ENCODE measurements at places on chromosomes 4 and X. TPM values are rescaled to one million over a fixed set of nuclear protein-coding genes. Genes with fewer than 3 reads are reported as not detected.

GRCh38 chrX:154607370-154607769 is 11.7 kb downstream of the CTAG1B start:
- no peaks in the 10 kb centered on the region for H3K36me3 ChIP-seq
- DNase-seq = no peak
- H3K4me3 ChIP-seq = no peak overlapping the region
- H3K4me1 ChIP-seq = peaks cover 10% of the 10 kb centered on the region
- H3K27me3 ChIP-seq = peaks cover 13% of the 10 kb centered on the region
- no peak overlapping the region for H3K27ac ChIP-seq

- peaks cover 23% of the 10 kb centered on the region for H3K27me3 ChIP-seq
- H3K4me1 ChIP-seq = peaks cover 5% of the 10 kb centered on the region
- DNase-seq = no peak
- no peak overlapping the region for H3K4me3 ChIP-seq
These were observed 124.4 kb downstream of the CHRDL1 start for GRCh38 chrX:110671068-110671803.

DNA sequence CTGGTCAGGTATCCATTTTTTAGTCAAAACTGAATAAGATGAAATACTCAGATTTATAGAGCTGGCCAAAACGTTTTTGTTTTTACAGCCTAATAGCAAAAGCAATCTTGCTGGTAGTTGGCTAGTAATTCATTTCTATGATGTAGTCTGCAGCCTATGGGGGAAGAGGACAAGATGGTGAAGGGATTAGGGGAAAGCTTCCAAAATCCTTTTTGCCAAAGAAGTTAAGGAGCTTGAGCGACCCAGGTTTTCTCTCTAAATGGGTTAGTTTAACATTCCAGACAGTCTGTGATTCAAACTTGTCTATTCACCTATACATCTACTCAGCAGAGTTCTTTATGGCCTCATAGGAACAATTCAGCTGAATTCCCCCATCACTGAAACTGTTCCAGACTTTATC is 89.8 kb upstream of the SPRY1 start:
- no peak for DNase-seq
- no peak overlapping the region for H3K4me3 ChIP-seq
- H3K36me3 ChIP-seq = no peaks in the 10 kb centered on the region
- H3K27me3 ChIP-seq = no peaks in the 10 kb centered on the region

GRCh38 chrX:29531336-29531735 is 684.0 kb upstream of the MAGEB2 start:
- no peak for DNase-seq
- H3K36me3 ChIP-seq = no peaks in the 10 kb centered on the region
- no peaks in the 10 kb centered on the region for H3K27me3 ChIP-seq
- H3K4me1 ChIP-seq = no peaks in the 10 kb centered on the region
- H3K4me3 ChIP-seq = no peak overlapping the region

- no peaks in the 10 kb centered on the region for H3K4me1 ChIP-seq
- H3K27me3 ChIP-seq = no peaks in the 10 kb centered on the region
- H3K36me3 ChIP-seq = no peaks in the 10 kb centered on the region
- no peak overlapping the region for H3K4me3 ChIP-seq
- DNase-seq = no peak
- no peak overlapping the region for H3K27ac ChIP-seq
These were observed 97.3 kb upstream of the DDIT4L start for GRCh38 chr4:100287534-100287933.

DNA sequence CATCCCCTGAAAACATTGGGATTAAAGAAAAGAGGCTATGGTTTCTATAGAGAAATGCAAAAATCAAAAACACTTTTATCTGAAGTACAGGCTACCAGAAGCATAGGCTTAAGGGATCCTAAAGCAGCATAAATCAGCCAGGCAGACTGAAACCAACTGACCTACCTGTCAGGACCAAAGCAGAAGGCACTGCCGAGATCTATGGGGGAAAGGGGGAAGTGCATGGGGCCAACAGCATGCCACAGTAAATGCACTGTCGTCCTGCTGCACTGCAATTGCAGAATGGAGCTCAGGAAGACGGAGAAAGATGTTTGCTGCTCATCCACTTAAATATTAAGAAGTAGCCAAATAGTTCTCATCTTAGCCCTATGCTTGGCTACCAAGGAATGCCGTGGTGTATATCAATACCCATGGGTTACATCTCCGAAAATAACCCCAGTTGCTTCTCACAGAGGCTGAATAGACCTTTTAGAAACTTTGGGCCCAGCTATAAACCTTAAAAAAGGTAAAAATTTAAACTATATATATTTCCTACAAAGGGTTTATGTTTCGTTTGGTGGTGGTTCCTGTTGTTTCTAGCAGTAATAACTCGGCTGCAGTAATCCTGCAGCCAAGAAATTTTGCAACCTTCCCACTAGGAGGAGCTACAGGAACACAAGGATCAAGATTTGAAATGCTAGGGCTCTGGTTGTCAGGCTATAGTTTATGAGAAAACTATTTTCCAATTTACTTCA is 312.2 kb upstream of the DIAPH2 start:
- H3K4me3 ChIP-seq = no peak overlapping the region
- no peak for DNase-seq
- no peaks in the 10 kb centered on the region for H3K4me1 ChIP-seq
- no peak overlapping the region for H3K27ac ChIP-seq

DNA sequence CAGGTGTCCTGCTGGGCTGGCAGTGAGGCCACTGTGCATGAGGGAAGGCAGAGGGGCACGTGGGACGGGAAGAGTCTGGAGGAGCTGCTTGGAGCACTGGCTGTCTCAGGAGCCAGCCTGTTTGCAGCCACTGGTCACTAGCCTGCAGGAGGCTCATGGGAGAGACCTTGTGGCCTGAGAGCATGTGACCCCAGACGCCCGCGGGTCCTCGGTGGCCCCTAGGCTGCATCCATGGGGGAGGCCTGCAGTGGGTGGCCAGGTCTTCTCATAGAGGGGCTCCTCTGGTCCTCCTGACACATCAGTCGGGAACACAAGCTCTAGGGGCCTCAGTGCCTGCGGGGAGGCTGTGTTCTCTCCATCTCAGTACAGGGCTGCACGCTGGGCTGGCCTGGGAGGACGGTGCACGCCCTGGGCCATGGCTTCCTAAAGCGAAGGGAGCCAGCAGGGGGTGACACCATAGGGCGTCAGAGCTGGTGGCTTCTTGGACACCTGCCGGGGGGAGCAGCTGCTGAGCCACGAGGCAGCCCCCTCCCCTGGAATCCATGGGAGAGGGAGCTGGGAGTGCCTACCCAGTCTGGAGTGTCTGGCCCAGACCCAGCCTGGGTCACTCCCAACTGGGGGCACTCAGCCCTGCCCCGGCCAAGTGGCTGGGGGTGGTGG is 12.3 kb downstream of the NAT8L start:
- H3K27ac ChIP-seq = no peak overlapping the region
- no peak overlapping the region for H3K4me3 ChIP-seq
- no peaks in the 10 kb centered on the region for H3K36me3 ChIP-seq
- no peaks in the 10 kb centered on the region for H3K4me1 ChIP-seq

DNA sequence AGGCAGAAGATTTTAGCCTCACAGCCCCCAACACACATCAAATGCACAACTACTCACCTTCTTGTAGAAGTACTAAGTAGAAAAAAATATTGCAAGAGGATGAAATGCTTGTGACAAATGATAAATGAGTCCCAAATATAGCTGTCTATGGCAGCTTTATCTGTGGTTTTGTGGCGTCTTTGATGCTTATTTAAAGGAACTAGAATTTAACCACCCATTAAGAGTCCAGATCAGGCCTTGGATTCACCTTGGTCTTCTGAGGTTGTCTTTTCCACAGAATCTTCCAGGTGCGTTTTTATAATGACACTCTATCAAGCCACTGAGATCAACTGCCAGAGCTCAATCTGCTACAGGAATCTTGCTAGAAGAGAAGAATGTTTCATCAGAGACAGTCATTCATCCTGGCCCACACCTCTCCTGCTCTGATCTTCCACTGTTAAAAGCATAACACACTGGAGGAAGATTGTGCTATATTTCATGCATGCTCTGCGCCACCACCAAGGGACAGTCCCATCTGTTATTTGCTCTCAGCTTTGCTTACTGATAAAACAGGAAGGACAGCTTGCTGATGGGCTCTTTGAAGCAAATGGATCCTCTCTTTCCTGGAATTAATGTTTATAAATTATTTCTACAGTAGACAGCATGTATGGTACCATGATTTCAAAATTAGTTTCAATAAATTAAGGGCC is 144.1 kb downstream of the SLC7A11 start:
- no peak for DNase-seq
- H3K27ac ChIP-seq = no peak overlapping the region
- H3K4me1 ChIP-seq = no peaks in the 10 kb centered on the region
- H3K36me3 ChIP-seq = no peaks in the 10 kb centered on the region
- H3K27me3 ChIP-seq = peaks cover 4% of the 10 kb centered on the region

GRCh38 chr4:173459857-173460256 is 60.9 kb upstream of the SCRG1 start:
- H3K4me1 ChIP-seq = no peaks in the 10 kb centered on the region
- H3K36me3 ChIP-seq = no peaks in the 10 kb centered on the region
- no peaks in the 10 kb centered on the region for H3K27me3 ChIP-seq
- H3K4me3 ChIP-seq = no peak overlapping the region
- no peak for DNase-seq

GRCh38 chr4:154982187-154983047 is 201.3 kb downstream of the RBM46 start:
- peak; percentile 36 for DNase-seq
- H3K27ac ChIP-seq = no peak overlapping the region

DNA sequence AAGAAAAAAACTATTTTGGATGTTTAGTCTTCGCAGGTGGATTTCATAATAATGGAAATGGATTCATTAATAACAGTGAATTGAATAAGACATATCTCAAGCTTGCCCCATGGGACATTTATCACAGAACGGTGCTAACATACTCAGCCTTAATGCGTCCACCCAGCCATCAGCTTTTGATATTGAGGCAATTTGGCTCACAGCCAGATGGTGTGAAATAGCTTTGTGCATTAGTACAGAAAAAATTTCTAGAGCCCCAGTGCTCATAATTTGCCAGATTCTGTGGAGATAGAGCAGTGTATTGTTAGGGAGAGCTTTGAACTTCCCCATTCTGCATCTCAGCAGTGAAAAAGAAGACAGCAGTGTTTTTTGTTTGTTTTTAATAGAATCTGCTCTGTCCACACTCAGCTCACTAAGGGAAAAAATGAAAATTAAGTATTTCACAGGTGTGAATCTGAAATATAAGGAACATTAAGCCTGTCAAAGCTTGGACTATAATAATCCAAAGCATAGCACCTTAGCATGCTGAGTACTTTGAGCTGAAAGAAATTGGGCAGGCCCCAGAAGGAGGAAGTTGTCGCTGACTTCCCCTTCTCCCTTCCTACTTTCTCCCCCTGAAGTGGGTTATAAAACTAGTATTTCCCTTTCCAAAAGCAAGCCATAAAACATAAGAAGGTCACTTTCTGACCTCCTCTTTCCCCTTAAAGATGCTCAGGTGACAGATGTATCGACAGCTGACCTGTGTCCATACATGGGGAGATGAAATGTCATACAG is 295.8 kb downstream of the MAGEB5 start:
- no peak overlapping the region for H3K27ac ChIP-seq
- no peak overlapping the region for H3K4me3 ChIP-seq
- no peaks in the 10 kb centered on the region for H3K36me3 ChIP-seq
- no peaks in the 10 kb centered on the region for H3K4me1 ChIP-seq
- no peak for DNase-seq

DNA sequence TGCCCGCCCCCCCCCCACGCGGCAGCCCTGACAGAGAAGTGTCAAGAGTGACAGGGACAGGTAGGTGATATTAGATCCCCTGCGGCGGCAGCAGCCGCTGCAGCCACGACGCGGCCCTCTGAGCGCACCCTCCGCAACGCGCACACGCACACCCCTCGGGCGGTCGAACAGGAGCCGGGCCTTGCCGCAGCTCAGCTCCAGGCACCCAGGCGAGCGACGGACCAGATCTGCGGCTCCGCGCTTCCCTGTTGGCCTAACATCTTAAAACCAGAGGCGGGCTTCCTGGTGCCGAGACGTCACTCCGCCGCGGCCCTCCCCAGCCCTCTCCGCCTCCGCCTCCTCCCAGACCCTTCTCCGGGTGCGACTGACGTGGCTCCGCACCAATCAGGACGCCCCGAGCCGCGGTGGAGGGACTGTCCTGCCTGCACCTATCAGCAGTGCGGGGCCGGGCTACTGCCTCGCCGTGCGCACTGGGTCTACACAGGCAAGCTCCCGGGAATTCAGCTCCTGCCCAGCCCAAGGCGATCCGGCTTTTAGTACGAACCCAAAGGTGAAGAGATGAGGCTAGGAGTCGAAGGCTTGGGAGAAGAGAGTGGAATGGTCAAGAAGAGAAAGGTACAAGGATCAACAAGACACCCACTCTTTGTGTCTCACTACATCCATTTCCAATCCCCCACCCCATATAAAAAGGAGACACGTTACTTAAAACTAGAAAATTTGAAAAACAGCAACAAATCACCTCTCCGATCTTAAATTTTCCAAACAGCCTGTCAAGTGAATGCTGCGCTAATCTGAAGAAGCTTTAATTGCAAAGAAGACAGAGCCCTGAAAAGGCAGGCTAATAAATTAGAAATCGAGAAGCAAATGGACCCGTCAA is at the start of gene PITX2:
Gene PITX2 (minus strand): TSS at position 237 of the 877 bp plus-strand sequence. CDS start 617 bp downstream, outside the sequence.
- H3K4me1 ChIP-seq = peaks cover 41% of the 10 kb centered on the region
- DNase-seq = peak; percentile 70
- H3K27ac ChIP-seq = peak within 1 kb of the TSS; percentile 73
- peak within 1 kb of the TSS; percentile 85 for H3K4me3 ChIP-seq
- peaks cover 9% of the 10 kb centered on the region for H3K36me3 ChIP-seq

- H3K4me1 ChIP-seq = peaks cover 5% of the 10 kb centered on the region
- H3K4me3 ChIP-seq = no peak overlapping the region
- DNase-seq = no peak
- H3K27ac ChIP-seq = no peak overlapping the region
- peaks cover 43% of the 10 kb centered on the region for H3K27me3 ChIP-seq
These were observed 3.5 kb upstream of the EDNRA start for GRCh38 chr4:147477439-147477838.

DNA sequence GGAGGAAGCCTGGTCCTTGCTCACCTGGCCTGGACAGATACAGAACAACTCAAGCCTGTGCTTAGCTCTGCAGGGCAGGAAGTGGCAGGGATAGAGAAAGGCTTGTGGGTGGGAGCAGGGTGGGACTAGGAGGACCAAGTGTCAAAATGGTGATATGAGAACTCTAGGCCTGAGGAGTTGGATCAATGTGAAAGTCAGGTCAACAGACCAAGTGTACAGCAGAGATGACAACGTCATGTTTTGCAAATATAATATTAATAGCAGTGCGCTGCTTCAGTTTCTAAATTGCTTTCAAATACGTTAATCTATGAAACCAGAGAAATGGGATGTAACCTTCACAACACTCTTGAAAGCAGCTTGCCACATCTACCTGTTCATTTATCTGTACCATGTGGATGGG is 114.2 kb upstream of the MAP3K15 start:
- peaks cover 64% of the 10 kb centered on the region for H3K4me1 ChIP-seq
- H3K27me3 ChIP-seq = peaks cover 8% of the 10 kb centered on the region
- H3K27ac ChIP-seq = peak overlapping the region; percentile 58
- DNase-seq = no peak
- no peak overlapping the region for H3K4me3 ChIP-seq
- peaks cover 3% of the 10 kb centered on the region for H3K36me3 ChIP-seq

GRCh38 chrX:153984351-153985178 is 12.0 kb downstream of the TMEM187 start:
- no peaks in the 10 kb centered on the region for H3K27me3 ChIP-seq
- H3K4me1 ChIP-seq = peaks cover 46% of the 10 kb centered on the region
- peak overlapping the region; percentile 96 for H3K27ac ChIP-seq

- H3K4me1 ChIP-seq = peaks cover 59% of the 10 kb centered on the region
- peak within 1 kb of the TSS; percentile 86 for H3K4me3 ChIP-seq
- H3K27me3 ChIP-seq = no peaks in the 10 kb centered on the region
- DNase-seq = peak; percentile 48
- peaks cover 6% of the 10 kb centered on the region for H3K36me3 ChIP-seq
These were observed at the start of gene SULT1B1 for GRCh38 chr4:69760455-69760854. Gene SULT1B1 (minus strand): TSS chr4:69760620. CDS start chr4:69755217, 5,403 bp downstream.

The SH3RF1 gene
- total RNA-seq = 0.63 TPM

The BMPR1B gene
- total RNA-seq = not detected

The RGN gene
- not detected for total RNA-seq

The BLTP1 gene
- total RNA-seq = 46.1 TPM

The PAGE1 gene
- total RNA-seq = not detected
